ENCODE measurements at places on chromosomes 11 and 22.

GRCh38 chr11:15072551-15073143, 746 bp upstream of the CALCB start:
- no peak for DNase-seq

DNA sequence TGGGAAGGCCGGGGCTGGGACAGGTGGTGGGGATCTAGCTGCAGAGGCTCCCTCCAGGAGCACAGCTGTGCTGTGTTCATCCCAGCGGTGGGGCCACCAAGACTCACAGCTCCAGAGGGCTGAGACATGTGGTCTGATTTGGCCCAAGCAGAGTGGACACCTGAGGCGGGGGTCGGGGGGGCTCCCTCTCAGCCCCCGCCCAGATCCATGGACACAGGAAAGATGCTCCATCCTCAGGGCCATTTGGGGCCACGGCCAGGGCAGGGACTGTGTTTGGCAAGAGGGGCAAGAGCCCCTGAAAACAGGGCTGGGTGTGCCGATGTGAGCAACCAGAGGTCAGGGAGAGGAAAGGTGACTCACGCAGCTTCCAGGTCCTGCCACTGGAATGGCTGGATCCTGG, 219.4 kb downstream of the BRD1 start:
- DNase-seq: no peak

DNA sequence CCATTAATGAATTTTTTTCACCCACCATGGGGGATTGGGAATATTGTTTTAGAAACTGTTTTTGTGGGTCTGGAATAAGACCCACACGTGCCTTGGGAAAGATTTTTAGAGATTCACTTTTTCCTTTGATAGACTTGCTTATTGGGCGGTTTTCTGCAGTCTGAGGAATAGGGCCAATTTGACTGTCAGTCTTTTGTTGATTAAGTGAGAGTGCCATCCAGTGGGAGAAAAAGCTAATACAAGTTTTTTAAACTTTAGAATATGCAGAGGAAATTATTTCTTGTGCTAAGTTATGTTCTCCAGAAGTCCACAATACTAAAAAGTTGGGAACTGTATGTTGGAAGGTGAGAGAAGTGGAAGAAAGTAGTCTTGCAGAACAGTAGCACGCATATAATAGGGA, 56.1 kb downstream of the PRMT3 start:
- DNase-seq: no peak

DNA sequence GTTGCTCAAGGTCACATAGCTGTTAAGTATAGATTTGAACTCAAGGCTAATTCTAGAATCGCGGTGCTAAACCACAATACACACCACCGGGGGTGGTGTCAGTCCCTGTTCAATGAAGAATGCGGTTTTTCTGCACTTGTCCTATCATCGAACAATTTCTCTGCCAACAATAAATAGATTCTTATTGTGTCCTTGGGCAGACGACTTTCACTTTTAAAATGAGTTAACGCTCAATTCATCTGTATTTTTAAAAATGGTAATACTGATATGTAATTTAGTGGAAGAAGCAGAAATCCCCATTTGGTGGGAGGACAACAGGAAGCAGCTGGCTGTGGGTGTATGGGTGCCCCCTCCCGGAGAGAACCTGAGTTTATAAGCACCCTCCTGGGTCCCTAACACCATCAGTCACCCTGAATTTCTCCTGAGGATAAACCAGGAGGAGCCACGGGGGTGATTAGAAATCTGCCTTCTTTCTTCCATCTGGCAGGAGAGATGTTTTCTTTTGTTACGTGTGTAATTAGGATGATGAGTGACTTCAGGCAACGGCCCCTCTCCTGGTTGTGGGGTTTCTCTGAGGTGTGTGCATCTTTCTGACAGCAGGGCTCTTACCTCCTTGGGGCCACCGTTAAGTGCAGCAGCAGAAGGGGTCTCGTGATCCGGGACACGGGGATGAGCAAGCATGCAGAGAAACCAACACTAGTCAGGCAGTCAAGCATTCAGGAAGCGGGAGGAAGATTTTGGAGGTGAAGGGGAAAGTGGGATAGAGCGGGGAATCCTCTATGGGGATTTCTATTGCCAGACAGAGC, 87.7 kb downstream of the GRAMD1B start:
- no peak for DNase-seq

DNA sequence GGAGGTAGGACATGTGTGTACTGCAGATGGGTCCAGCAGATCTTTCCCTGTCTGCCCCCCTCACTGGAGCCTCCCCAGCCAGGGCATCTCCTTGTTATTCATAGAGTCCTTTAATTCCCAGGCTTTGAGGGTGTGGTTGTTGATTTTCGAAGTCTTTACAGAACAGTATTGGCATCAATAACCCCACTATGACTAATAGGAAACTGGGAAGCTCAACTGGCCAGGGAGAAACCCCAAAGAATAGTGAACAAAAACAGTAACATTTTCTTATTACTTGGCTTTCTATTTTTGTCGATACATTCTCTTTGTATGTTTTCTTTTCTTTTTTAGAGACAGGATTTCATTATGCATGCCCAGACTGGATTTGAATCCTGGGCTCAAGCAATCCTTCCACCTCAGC, 57.9 kb downstream of the NF2 start:
- no peak for DNase-seq
